Hematopoietic multipotent progenitor cell treated with erythropoietin and hydrocortisone succinate and interleukin-3 and kit ligand, for 8 days (in vitro differentiated cells): ENCODE measurements at places on chromosomes 13 and 19.

- no peak for DNase-seq
Measured at GRCh38 chr19:6677495-6677882, 7.5 kb upstream of the TNFSF14 start.

DNA sequence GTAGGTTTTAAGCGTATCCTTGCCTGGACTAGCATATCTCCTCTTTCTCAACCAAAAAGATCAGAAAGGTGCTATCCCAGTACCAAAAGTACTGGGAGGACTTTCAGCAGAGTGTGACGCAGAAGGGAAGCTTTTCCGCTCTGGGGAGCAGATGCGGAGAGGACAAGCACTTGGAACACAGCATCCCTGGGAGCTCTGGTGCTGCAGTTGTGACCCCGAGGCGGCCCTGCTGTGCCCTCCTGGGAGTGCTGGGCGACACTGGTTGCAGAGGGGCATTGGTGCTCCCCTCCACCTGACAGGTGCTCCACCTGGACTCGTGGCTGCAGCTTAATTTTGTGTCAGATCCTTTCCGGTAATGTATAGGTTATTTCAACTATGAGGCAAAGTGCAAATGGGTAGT, 3.4 kb downstream of the NAXD start:
- DNase-seq, result no peak

- DNase-seq, result no peak
Measured at GRCh38 chr13:113351514-113352026, 12.4 kb downstream of the GRTP1 start.

DNA sequence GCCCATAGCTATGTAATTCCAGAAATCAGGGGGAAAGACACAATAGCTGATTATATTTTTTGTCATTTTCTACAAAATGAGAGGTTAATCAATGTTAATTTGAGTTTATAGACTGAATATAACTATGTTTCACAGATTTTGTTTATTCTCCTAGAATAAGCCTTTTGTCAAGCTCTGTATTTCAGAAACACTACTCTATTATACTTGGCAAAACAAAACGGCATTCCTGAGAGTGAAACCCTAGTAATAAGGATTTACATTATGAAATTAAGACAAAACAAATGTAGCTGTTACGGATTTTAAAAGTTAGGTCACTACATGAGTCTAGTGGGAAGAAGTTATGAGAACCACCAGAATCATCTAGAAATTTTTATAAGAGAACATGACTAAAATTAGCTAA, 334.2 kb downstream of the KLF12 start:
- no peak for DNase-seq

DNA sequence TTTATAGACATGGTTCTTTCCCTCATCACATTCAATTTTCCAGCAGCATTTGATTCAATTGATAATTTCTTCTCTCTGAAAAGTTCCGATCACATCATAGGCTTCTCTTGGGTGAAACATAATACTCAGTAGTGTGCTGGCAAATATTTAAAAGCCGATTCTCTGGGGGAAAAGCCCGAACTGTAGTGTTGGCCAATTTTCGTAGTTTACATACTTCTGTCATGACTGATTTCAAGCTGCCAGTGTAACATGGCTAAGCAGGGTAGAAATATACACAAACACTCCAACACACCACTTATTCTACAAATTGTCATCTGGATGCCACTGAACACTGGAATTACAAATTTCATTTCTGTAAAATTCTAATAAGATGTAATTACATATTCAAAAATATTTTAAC, 56.1 kb upstream of the FREM2 start:
- DNase-seq, result no peak

- DNase-seq, result peak; percentile 84
Measured at GRCh38 chr19:54168174-54168917, 4.6 kb downstream of the TMC4 start.

DNA sequence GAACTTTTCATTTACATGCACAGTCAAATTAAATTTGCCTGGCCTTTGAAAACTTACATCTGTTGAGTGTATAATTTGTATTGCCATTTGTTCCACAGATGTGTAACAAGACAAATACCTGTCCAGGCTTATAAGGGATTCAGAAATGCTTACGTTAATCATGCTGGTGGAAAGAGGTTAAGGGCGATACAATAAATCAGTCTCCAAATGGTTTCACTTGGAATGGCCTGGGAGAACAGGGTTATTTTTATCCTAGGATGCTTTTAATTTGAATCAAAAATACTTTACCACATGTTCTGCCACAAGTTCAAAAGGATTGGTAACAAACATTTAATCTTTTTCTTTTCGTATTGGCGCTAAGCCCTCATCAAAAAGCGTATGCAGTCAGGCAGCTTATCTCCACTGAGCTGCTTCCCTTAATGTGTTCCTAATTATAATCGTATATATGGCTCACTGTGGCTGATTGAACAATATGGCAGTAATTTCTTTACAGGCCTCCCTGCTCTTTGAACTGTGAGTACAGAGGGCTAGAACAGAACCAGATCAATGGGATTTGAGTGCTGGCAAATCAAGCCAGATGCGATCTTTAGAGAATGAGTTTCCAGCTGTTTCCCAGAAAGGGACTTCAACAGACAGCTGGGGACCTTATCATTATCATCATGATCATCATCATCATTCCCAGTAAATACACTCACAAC, 425.7 kb downstream of the SPRY2 start:
- DNase-seq, result no peak

- no peak for DNase-seq
Measured at GRCh38 chr13:40460116-40460515, 206.3 kb downstream of the FOXO1 start.

DNA sequence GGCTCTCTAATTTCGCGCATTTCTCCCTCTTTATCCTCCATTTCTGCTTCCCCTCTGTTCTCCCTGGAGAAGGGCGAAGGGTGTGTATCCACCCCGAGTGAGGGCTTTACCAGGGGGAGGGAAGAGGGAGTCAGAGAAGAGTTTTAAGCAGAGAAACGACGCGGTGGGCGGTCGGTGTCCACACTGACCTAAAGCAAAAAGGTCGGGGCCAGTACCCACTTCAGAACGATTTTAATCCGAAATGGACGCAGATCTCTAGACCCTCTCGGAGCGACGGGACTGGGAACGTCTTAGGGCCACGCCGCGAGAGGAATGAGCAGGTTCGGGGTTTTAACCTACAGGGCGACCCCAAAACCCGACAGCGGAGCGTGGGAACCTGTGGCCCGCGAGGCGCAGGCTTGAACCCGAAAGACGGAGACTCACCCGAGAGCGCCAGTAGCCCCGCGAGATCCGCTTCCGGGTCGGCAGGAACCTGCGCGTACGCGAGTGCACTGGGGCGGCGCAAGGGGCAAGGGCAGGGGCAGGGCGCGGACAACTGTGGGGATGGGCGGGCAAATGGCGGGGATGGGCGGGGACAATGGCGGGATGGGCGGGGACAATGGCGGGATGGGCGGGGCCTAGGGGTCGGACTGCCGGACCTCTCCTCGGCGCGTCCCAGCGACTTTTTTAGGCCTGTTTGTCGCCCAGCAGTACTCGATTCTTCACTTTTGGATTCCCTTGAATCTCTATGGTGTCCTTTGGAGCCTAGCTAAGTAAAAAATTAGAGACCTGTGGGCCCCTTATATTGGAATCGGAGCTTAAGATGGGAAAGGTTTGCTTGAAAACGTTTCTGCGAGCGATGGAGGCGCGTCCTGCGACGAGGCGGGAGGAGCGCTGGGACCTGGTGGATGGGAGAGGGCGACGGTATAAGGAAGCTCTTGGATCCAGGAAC, at the start of gene ZNF677:
ZNF677 (minus strand) TSS at position 463 of the 931 bp plus-strand sequence. CDS start 3,323 bp downstream, outside the sequence.
- DNase-seq, result peak; percentile 84

DNA sequence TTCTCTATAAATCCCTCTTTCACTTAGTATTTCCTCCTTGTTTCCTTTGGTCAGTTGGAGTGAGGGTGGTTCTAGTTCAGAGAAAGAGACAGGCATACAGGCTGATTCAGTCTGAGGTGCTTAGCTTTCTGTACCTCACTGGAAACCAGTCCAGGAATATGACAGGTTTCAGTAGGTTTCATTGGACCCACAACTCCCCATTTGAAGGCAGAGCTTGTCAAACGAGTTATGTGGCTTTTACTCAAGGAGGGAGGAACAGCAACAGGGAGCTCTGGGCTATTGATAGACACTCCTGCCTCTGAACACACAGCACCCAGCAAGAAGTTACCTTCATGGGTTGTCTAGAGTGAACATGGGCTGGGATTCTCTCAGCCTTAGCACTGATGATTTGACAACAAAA, 14.5 kb downstream of the ACTN4 start:
- no peak for DNase-seq

DNA sequence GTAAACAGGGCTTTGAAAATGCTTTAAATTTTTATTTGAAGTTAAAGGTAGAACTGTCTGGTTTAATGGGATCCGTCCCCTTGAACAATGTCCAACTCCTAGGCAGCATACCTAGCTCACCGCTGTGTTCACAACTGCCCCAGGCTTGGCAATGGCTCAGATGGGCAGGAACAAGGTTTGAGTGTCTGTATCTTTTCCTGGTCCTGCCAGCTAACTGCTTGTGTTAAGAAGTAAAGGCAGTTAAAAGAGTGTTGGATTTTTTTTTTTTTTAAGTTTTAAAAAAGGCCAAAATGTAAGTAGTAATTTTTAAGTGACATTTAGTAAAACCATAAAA, 66.7 kb upstream of the FNDC3A start:
- DNase-seq, result no peak
